Activated naive CD4-positive, alpha-beta T cell treated with anti-CD3 and anti-CD28 coated beads for 36 hours (primary cell): ENCODE measurements at places on chromosomes 6 and 20. TPM values are rescaled to one million over a fixed set of nuclear protein-coding genes. Genes with fewer than 3 reads are reported as not detected.

- no peak for DNase-seq
These were observed 265.1 kb upstream of the CEP162 start for GRCh38 chr6:84492241-84493165.

GRCh38 chr20:61579908-61580307, 327.8 kb downstream of the CDH4 start:
- no peak for DNase-seq

DNA sequence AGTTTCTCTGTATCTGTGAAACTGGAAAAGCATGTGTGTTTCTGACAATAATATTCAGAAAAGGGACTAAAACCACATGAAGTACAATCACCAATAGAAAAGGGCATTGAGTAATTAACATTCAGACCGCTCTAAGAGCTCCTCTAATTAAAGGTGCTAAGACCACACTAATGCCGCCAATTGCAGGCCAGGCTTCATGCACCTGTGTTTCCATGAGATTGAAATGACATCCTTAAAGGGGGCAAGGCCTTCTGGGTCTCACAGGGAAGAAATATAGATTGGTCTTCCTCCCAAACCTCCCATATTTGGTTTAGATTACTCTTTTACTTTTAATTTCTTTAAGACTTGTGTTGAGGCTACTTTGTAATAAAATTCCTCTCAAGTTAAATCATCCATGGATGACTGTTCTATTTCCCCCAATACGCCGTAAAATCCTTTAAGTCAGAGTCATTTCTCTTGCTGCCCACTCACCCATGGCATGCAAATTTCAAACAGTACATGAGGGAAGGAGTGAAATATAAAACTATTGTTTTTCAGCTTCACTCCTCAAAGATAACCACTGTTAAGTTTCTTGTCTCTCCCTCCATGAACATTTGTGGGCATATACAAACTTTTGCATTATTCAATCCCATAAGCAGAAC, 110.6 kb downstream of the UBE3D start:
- no peak for DNase-seq

DNA sequence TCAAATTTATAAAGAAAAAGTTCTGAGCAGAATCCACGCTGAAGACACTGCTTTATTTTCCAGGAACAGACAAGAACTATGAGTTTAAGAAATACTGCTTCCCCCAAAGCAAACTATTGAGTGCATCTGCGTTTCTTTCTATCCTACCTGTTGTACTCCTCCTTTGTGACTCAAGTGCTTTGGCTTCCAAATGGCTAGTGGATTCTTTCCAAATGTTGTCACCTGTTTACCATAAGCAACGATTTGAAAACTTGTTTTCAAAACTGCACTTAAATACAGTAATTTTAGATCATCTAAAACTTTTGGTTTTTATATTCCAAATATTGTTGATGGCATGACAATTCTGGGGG, 9.5 kb downstream of the PXDC1 start:
- DNase-seq = no peak

Gene ARMH2
- total RNA-seq = not detected

DNA sequence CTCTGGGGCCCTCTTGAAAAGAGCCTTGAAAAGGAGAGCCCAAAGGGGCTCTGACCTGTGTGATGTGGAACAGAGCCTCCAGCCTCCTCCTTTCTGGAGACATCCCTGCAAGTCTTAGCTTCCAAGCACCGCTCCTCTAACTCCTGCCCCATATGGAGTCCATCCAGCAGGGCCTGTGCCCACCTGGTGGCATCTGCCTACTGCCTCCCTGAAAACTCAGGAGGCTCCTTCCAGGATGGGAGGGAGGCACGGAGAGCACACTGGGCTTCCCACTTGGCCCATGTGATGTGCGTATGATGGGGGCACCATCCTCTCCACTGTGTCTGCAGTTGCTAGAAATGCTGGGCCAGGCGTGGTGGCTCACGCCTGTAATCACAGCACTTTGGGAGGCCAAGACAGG, 98.1 kb downstream of the SYNDIG1 start:
- DNase-seq = no peak

- DNase-seq = no peak
These were observed 145.8 kb downstream of the PREX1 start for GRCh38 chr20:48681873-48682426.

DNA sequence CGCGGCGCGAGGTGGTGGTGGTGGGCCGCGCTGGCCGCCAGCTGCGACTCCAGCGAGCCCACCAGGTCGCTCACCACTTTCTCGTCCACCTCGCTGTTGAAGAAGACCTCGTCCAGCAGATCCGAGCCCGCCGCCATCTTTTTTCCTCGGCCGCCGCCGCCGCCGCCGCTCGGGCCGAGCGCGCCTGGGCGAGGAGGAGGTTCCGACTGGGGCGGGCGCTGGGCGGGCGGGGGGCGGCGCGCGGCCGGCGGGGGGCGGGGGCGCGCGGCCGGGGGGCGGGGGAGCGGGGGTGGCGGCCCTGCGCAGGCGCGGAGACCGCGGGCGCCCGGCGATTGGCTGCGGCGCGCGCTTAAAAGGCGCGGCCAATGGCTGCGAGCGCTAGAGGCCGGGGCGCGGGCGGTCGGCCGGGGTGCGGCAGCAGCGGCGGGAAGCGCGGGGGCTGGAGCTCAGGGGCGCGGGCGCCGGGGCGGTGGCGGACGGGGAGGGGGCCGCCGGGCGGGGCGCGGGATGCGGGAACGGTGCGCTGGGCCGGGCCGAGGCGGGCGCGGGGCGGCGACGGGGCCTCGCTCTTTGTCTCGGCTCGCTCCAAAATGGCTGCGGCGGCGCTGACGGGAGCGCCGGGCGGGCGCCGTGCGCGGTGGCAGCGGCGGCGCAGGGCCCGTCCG, at the start of gene TAF4:
Gene TAF4, minus strand, starts transcription at position 208 of the 665 bp plus-strand sequence. Its CDS starts 71 bp downstream, at position 137.
- peak; percentile 69 for DNase-seq

DNA sequence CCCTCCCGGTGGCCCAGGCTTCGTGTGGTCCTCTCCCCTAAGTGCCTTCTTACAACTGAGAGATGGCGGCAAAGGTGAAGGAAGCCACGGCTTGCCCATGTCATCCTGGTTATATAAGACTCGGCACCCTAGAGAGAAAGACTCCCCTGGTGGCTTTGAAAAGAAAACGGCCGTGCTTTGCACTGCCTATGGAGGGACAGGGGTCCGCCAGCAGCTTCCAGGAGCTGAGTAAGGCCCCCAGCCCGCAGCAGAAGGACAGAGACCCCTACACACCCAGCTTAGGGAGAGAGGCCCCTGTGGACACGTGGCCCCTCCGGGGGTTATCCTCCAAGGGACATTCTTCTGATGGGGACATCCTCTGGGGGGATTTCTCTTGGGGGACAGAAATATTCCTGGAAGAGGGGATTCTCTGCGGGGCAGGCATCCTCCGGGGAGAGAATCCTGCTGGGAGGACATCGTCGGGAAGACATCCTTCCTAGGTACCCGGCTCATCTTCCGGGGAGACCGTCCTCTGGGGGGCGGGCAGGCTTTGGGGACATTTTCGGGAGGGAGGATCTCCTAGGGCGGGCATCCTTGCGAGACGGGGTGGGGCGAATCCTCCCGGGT, 511 bp upstream of the OGFR start:
- DNase-seq = no peak

- no peak for DNase-seq
These were observed 54.0 kb upstream of the FAM184A start for GRCh38 chr6:119132261-119132981.

GRCh38 chr20:59810449-59811187, 122.8 kb downstream of the SYCP2 start:
- no peak for DNase-seq

Gene PARD6B
- 3.3 TPM for total RNA-seq

- DNase-seq = no peak
These were observed 8.3 kb upstream of the ENTPD6 start for GRCh38 chr20:25187220-25187619.

GRCh38 chr20:16349523-16350260, 223.6 kb downstream of the KIF16B start:
- DNase-seq = no peak

- DNase-seq = no peak
These were observed 93.8 kb downstream of the OPN5 start for GRCh38 chr6:47875593-47875992.

DNA sequence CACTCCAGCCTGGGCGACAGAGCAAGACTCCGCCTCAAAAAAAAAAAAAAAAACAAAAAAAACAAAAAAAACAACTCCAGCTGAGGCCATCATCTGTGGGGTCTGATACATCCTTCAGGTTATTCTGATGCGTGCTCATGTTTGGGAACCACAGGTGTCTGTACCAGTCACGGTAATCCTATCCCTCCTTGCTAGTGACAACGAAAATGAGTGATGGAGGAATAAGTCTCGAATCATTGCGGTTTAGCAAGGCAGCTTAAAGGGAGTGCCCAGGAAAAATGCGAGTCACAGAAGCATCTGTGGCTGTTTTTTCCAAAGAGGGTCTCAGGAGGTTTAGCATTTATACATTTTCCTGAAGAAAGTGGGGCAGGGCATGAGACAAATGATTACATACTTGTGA, 48.8 kb downstream of the MCUR1 start:
- no peak for DNase-seq

Gene CCDC28A
- total RNA-seq = 18.9 TPM

- DNase-seq = peak; percentile 28
These were observed 556.6 kb upstream of the CDH4 start for GRCh38 chr20:60695226-60696000.

DNA sequence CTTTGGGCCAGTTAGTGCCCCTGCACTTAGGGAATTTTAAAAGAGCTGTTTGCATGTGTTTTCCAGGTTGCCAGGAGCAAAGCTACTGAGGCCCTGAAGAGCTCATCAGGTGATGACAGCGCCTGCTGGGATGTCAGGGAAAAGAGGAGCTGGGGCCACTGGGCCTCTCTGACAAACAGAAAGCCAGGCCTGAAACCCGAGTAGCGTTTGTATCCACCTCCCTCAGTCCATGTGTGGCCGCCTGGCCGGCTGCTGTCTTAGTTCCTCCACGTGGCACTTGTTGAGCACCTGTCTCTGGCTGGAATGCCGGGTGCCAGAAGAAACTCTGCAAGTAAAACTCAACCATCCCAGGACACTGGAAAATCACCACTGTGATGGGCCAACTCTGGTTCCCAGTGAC, 601.2 kb downstream of the CDH26 start:
- no peak for DNase-seq

Gene TAF11
- 27.3 TPM for total RNA-seq

Gene NFATC2
- total RNA-seq = 15.7 TPM

Gene GABBR1
- 11.2 TPM for total RNA-seq

- DNase-seq = no peak
These were observed 74.5 kb upstream of the TRAF3IP2 start for GRCh38 chr6:111680015-111680712.

DNA sequence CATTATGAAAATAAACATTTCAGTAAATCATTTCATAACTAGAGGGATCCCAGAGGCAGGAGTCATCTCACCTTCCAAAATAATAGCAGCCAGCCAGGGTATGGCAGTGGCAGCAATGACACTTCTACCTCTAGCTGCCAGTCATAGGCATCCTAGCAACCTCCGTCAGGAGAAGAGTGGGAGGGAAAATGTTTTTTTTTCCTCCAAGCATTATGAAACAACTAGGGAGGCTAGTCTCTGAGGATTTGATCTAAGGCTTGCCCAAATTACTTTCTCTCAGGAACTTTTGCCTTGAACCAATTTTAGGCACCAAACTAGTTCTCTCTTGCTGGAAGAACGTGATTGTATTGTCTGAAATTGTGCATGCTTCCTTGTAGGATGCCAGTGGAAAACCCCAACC, 208.7 kb upstream of the PREP start:
- DNase-seq = no peak

GRCh38 chr6:54990001-54990400, 143.4 kb downstream of the FAM83B start:
- no peak for DNase-seq

GRCh38 chr20:59983076-59983475, 24.9 kb downstream of the CDH26 start:
- DNase-seq = no peak

Gene HLA-DQB1
- total RNA-seq = 6.2 TPM

Gene METTL24
- not detected for total RNA-seq

GRCh38 chr20:46816886-46817638, 77.6 kb upstream of the EYA2 start:
- no peak for DNase-seq

DNA sequence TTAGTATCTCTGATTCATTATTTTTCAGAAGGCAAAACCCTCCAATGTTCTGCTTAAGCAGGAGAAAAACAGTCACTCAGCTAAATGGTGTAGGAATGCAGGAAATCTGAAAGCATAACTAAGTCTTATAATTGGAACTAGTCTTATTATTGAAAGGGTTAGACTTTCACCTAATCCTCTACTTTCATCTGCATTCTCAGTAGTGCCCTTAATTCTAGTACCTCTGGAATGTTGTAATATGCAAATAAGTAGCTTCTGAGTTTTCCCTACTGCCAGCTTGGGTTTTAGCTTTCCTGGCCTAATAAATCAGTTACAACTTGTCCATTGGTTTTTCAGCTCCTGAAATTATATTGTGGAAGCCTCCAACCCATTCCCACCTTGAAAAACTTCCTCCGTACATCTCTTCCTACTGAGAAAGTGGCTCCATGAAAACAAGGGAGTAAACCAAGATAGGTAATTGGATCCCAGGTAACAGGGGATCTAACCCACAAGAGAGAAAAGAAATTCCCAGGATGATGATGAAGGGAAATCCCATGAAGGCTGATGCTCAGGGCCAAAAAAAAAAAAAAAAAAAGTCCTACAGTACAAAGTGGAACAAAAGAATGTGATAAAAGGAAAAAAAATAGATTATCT, 147.0 kb downstream of the TBC1D32 start:
- no peak for DNase-seq

- no peak for DNase-seq
These were observed 114.5 kb downstream of the GMPR start for GRCh38 chr6:16352821-16353438.

Gene SMLR1
- not detected for total RNA-seq

Gene NUS1
- 24.0 TPM for total RNA-seq

DNA sequence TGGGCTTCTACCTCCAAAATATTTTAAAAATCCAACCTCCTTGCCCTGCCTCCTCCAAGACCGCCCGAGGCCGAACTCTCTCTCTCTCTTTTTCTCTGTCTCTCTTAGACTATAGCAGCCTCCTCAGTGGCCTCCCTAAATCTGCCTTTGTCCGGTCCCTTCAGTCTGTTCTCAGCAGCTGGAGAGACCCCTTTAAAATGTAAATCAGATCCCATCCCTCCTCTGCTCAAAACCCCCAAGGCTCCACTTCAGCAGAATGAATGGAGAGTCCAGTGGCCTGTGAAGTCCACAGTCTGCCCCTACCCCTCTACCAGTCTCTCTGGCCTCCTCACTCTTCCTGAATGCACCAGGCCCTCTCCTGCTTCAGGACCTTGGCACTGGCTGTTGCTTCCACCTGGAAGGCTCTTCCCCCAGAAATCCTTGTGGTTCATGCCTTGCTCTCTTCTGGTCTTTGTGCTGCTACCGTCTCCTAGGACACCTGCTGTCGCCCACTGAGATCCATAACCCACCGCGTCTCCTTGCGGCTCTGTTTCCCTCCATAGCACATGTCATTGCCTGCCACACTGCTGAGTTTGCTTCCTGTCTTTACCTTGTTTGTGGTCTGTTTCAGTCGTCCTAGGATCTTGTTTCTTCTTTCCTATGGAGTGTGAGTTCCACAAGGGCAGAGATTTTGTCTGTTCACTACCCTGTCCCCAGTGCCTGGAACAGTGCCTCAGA, 6.0 kb downstream of the MLN start:
- no peak for DNase-seq
